ENCODE measurements at places on chromosomes 16 and 17.

GRCh38 chr17:61551255-61551742 lies 39.7 kb downstream of the NACA2 start:
- DNase-seq, result peak; percentile 16

DNA sequence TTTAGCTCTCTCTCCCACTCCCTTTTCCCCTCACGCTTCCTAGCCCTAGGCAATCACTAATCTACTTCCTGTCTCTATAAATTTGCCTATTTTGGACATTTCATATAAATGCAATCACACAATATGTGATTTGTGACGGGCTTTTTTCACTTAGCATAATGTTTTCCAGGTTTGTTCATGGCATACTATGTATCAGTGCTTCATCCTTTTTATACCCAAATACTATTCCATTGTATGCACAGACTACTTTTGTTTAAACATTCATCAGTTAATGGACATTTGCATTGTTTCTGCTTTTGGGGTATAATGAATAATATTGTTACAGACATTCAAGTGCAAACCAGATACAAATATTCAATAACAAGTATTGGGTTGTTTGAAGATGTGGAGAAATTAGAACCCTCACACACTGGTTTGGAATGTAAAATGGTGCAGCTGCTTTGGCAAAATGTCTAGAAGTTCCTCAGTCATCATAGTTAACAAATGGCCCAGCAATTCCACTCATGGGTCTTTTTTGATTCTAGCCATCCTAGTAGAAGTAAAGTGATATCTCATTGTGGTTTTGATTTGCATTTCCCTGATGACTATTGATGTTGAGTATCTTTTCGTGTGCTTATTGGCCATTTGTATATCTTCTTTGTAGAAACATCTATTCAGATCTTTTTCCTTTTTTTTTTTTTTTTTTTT lies 67.7 kb downstream of the TBX4 start:
- DNase-seq, result no peak

- no peak for DNase-seq
Observed at GRCh38 chr16:89257757-89258465, 40.4 kb downstream of the ZNF778 start.

GRCh38 chr16:50610331-50611262 lies 62.4 kb downstream of the NKD1 start:
- no peak for DNase-seq

DNA sequence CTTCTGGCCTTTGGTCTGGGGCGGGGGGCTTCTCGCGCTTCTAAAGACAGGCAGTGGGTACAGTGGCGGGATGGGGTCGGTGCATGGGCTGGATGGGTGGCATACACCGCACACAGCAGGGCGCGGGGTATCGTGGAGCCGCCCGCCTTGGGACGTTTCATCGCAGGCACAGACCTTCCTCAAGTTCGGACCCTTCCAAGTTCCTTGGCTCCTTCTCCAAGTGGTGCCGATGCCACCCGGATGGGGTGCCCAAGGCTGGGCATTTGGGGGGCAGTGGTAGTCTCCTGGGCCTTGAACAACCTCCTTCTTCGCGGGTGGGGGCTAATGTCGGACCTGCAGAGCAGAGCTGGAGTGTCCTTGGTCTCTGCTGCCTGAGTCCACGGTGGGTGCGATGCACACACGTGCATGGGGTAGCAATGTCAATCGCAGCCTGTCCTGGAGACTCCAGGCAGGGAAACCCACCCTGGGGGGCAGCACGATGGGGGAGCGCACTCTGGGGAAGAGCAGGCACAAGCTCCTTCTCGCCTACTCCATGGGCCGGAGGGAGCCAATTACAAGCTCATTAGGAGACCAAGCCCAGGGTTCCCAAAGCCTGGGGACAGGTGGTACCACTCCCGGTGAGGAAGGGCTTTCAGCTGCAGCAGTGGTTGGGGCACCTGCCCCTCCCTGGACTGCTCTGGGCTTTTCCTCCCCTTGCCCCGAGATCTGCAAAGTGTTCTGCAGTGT lies 686 bp upstream of the MTSS2 start:
- DNase-seq, result peak; percentile 72

- DNase-seq, result no peak
Observed at GRCh38 chr17:1829216-1829591, 498 bp downstream of the SMYD4 start.

DNA sequence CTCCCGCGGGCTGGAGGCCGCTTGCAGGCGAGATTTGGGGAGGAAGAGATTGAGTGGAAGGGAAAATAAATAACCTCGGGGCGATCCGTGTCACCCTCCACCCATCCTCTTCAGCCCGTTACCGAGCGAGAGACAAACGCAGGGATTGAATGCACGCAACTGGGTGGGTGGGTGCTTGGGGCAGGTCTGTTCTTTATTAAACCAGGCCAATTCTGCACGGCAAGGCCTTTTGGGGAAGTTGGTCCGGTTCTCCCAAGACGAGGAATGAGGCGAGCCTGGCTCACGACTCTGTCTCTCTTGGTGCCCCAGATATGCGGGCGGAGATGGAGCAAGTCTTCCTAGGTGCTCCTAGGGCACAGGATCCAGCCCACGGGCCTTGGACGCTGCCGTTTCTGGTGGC lies 396 bp upstream of the HOXB7 start:
- DNase-seq, result no peak

GRCh38 chr17:63407741-63408330 lies 38.3 kb downstream of the CYB561 start:
- no peak for DNase-seq

GRCh38 chr17:79850571-79851460 lies 11.6 kb upstream of the CBX4 start:
- no peak for DNase-seq

DNA sequence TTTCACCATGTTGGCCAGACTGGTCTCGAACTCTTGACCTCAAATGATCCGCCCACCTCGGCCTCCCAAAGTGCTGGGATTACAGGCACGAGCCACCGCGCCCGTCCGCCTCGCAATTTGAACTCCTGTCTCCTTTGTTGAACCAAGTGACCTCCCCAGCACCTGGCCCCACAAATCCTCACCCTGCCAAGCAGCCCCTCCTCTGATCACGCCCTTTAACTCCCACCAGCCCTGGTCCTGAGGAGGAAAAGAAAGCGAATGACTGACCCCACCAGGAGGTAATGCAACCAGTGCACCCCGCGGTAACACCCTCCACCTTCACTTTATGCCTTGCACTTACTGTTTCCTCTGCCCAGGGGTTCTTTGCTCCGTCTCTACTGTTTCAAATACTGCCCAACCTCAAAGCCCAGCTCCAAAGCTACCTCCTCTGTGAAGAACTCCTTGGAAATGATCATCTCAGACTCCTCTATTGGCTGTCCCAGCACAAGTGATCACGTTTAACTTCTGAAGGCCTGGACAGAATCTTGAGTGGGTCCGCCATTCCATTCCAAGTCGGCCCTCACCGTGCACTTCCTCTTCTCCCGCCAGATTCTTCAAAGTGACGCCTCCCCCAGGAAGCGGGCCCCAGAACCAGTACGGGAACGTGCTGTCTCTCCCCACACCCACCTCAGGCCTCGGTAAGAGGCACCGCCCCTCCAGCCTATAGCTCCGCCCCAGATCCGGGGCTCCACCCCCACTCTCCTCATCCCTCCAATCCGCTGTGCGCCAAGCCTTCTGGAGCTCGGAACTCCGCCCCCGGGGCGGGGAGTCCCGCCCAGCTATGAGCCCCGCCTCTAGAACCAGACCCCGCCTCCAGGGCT lies 4.4 kb downstream of the CD19 start:
- peak; percentile 50 for DNase-seq

- DNase-seq, result no peak
Observed at GRCh38 chr17:45334701-45335677, 18.2 kb upstream of the MAP3K14 start.

- DNase-seq, result no peak
Observed at GRCh38 chr16:64417711-64418227, 704.1 kb downstream of the CDH11 start.

GRCh38 chr17:83025636-83026280 lies 53.7 kb upstream of the METRNL start:
- no peak for DNase-seq

DNA sequence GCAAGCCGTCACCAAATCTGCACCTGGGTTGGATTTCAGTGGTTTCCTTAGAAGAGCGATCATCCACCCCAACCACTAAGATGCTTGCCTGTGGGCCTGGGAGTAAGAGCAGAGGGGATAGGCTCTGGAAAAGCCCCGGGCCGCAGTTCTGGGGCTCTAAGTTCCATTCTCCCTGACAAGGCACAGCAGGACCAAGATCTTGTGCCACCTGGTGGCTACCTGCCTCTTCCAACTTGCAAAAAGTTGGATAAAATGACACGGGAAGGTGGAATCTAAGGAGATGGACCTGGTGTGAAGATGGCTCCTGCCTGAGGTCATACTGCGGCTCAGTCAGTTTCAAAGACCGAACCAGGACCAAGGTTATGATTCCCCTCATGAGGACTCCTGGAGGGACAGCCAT lies 42.3 kb downstream of the ABCC12 start:
- DNase-seq, result no peak

DNA sequence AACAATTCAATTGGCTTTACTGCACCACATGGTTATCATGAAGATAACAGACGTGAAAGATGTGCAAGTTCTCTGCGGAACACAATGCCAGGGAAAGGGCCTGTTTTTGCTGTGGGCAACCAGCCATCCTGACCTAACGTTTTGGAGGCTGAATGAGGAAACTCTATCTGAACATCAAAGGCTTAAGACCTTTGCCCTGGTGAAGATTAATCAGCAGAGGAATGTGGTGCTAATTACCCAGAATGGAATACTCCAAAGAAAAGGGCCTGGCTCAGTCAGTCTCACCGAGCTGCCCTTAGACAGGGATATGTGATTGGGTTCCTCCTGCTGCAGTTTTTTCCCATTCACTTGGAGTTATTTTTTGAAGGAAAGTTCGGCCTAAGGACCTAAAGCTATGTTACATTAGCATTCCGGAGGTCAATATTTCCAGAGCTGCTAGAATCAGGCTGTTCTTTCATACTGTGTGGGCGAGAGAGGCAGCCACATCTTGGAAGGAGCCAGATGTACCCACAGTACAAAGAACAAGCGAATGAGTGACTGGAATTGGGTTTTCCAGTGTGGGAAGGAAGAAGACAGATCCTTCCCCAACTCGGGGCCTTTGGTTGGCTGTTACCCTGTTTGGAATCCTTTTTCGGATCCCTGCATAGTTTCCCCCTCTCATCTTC lies 15.5 kb downstream of the ASIC2 start:
- DNase-seq, result peak; percentile 30
